Stimulated activated CD4-positive, alpha-beta T cell treated with anti-CD3 and anti-CD28 coated beads, TNF-alpha, amount 100 ng/mL, for 4 hours (primary cell): ENCODE measurements at places on chromosomes 1 and 21.

GRCh38 chr1:200654660-200655059, 15.0 kb downstream of the DDX59 start:
- DNase-seq: no peak

- no peak for DNase-seq
Measured at GRCh38 chr1:92563457-92564216, 76.9 kb upstream of the GFI1 start.

GRCh38 chr1:197222025-197222685, 45.9 kb upstream of the CRB1 start:
- no peak for DNase-seq

DNA sequence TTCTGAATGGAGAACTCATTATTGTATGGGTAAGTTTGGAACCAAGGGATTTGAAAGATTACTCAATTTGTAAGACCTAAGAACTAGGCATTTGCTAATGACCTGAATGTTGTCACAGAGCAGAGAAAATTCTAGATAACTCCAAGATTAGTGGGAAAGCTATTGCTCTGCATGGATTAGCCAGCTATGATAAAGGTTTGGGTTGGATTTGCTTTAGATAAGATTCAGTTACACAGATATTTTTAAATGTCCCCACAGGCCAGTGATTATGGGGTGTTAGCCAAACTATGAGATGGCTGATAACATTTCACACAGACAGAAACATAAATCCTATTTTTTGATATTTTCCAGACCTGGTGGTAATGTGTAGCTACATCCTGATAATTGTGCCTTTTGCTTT, 88.2 kb downstream of the NTPCR start:
- DNase-seq: no peak
